ENCODE measurements at places on chromosomes 2 and 18.

- DNase-seq, result no peak
Measured at GRCh38 chr2:68412127-68412819, 47.2 kb downstream of the PLEK start.

GRCh38 chr2:8452296-8452695, 229.6 kb upstream of the ID2 start:
- no peak for DNase-seq

- DNase-seq, result no peak
Measured at GRCh38 chr18:63823516-63824219, 48.5 kb downstream of the SERPINB7 start.

- no peak for DNase-seq
Measured at GRCh38 chr2:167134381-167135072, 246.2 kb downstream of the XIRP2 start.

- DNase-seq, result no peak
Measured at GRCh38 chr2:55010149-55010591, 40.1 kb downstream of the RTN4 start.

GRCh38 chr18:28044036-28044435, 132.9 kb downstream of the CDH2 start:
- no peak for DNase-seq

DNA sequence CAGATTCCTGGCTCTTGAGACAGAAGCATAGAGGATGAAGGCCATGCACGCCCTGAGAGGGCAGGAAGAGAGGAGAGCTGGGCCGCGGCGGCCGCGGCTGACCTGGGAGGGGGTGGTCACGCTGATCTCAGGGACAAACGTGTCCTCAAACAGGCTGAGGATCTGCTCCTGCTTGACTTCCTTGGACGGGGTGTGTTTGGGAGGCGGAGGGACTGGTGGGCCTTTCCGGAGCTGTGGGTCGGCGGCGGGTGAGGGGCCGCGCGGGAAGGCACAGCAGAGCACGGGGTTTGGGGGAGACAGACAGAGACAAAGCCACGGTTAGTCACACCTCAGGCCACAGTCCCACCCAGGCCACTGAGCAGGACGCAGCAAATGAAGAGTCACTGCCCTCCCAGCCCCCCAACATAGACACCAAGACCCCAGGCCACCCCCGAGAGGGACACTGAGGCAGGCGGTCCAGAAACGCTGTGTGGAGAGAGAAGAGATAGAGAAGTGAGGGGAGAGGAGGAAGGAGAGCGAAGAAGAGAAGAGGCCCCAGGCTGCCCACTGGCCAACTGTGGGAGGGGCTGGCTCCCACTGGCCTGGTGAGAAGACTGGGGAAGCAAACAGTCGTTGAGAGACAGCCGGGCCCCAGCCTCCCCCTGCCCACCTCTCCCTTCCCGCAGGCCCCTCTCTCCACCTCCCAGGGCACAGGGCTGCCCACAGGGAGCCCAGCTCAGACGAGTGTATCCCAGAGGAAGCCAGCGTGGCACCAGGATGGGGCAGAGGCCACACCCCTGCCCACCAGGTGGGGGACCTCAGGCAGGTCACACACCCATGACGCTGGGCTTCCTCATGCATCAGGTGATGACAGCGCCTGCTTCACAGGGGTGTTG, 49.3 kb downstream of the BIN1 start:
- DNase-seq, result no peak

DNA sequence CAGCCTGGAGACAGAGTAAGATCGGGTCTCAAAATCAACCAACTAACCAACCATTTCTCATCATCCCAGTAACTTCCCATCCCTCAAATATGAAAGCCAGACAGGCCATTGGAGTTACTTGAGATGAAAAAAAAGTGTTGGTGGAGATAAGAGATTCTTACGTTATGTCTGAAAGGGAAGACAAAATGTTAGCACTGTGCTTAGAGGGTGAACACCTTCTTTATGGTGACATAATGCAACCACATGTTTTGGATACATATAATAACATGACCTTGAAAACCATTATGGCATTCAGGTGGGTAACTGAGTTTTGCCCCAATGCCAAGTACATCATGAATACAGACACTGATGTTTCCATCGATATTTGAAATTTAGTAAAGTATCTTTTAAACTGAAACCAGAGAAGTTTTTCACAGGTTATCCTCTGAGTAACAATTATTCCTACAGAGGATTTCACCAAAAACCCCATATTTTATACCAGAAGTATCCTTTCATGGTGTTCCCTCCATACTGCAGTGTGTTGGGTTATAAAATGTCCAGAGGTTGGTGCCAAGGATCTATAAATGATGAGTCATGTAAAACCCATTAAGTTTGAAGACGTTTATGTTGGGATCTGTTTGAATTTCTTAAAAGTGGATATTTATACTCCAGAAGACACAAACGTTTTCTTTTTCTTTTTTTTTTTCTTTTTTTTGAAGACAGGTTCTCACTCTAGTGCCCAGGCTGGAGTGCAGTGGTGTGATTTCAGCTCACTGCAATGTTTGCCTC, 45.5 kb downstream of the AAK1 start:
- DNase-seq, result no peak

GRCh38 chr2:48322251-48322650, 207.7 kb upstream of the STON1 start:
- no peak for DNase-seq

- no peak for DNase-seq
Measured at GRCh38 chr2:100038011-100038410, 104.4 kb downstream of the AFF3 start.

DNA sequence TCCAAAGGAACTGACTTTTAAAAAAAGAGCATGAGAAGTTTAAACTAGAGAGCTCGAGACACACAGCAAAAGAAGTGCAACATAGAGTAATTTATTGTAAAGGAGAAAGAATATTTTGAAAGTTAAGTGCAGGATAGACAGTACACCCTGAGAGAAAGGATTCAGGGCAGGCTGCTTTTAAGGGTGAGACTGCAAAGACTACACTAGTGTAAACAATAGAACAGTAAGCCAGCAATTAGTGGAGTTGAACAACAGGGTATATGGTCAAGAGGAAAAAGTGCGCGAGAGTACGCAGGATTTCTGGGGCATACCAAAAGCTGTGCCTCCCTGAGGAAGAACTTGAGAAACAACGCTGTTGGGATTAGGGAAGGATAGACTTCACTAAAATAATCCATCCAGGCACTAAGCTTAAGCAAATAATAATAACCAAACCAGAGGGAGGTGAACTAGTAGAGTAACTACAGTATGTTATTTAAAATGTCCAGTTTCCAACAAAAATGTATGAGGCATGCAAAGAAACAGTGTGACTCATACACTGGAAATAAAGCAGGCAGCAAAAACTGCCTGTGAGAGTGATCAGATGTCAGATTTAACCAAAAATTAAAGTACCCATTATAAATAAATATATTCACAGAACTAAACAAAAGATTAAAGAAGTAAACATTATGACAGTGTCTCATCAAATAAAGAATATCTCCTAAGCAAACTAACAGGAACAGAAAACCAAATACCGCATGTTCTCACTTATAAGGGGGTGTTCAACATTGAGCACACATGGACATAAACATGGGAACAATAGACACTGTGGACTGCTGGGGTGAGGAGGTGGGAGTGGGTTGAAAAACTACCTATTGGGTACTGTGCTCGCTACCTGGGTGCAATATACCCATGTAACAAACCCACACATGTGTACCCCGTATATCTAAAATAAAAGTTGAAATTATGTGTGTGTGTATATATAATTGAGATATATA, 40.5 kb upstream of the EMILIN2 start:
- DNase-seq, result no peak
